ENCODE measurements at places on chromosomes 11 and 22. TPM values are rescaled to one million over a fixed set of nuclear protein-coding genes. Genes with fewer than 3 reads are reported as not detected.
A peak's percentile ranks its signal among the peaks of the same experiment; 100 is the strongest.

DNA sequence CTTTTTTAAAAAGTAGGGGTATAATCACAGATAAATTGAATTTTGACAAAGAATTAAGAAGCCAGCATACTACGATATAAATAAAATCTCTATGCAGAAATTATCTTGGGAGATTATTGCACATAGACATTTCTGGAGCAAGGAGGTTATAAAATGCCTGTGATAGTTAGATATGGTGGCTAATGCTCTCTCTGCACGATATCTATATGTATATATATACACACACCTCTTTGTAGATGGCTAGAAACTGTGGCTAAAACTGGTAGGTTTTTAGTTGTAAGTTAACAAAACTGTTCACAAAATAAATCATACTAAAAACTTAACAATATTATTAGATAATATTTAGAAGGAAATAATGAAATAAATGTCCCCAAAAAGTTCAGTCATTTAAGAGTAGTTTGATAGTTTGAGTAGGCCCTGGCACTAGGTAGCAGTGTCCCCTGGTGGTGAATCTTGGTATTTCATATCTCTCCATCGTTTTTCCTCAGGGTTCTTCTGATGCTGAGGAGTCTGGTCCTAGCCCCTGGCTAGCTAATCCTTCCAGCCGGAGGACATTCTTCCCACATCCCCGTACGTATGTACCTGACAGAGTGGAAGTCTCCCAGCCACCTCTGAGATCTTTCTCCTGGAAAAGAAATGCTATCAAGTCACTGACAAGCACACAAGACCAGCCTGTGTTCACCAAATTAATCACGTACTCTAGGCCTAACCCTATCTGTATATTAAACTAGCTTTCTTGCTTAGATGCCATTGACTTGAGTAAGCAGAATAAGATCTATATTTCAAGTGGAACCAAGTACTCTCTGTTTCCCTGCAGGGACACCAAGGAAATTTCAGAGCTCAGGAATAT is 32.2 kb downstream of the ART5 start:
- DNase-seq, result peak; percentile 11

GP1BB gene
- 6.2 TPM for polyA plus RNA-seq

MS4A15 gene
- polyA plus RNA-seq, result not detected

DNA sequence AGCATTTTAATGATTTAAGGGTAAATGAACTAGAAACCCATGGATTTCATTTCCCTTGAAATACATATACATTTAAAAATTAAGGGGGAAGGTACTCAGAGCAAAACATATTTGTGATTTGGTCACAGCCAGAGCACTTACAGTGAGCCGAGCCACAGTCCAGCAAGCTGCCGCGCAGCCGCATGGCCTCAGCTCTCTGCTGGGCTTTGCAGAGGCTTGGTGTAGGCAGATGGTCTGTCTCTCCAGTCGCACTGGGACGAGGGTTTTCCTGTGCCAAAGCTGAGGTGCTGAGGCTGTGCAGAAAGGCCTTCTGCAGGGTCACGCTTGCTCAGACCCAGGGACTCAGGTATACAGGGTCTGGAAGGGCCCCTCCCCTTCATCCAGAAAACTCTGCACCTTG is 367.3 kb downstream of the OPCML start:
- no peak for DNase-seq

DNA sequence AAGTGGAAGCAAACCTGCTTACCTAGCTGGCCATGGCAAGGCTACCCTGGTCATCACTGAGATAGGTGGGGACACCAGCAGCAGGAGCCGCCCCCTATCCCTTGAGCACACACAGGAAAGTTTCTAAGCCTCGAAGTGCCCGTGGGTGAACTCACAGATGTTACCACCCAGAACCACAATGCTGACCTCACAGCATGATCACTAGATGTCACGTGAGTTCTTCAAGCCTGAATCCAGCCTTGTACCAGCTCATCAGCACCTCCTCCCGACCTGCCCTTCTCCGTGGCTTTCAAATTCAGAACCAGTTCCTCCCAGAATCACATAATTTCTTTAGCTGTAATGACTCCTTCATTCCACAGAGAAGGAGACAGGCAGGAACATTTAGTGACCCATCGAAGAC is 24.7 kb upstream of the TIMP3 start:
- DNase-seq, result no peak

DDI1 gene
- polyA plus RNA-seq, result not detected

DNA sequence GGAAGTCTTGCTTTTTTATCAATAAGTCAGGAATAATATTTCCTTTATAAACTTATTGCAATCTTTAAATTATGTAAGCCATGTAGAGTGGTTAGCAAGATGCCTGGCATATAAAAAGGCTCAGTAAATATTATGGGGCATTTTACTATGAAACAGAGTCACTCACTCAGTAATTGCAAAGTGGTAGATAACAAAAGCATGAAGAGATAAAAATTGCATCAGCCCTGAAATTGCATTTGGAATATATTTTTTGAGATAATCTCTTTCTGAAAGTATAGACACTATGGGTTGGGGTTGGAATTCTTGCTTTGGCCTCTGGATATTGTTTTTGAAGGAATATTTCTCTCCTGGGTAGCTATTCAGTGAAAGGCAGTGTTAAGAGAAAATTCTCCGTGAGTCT is 188.6 kb downstream of the JRKL start:
- no peak for DNase-seq

DNA sequence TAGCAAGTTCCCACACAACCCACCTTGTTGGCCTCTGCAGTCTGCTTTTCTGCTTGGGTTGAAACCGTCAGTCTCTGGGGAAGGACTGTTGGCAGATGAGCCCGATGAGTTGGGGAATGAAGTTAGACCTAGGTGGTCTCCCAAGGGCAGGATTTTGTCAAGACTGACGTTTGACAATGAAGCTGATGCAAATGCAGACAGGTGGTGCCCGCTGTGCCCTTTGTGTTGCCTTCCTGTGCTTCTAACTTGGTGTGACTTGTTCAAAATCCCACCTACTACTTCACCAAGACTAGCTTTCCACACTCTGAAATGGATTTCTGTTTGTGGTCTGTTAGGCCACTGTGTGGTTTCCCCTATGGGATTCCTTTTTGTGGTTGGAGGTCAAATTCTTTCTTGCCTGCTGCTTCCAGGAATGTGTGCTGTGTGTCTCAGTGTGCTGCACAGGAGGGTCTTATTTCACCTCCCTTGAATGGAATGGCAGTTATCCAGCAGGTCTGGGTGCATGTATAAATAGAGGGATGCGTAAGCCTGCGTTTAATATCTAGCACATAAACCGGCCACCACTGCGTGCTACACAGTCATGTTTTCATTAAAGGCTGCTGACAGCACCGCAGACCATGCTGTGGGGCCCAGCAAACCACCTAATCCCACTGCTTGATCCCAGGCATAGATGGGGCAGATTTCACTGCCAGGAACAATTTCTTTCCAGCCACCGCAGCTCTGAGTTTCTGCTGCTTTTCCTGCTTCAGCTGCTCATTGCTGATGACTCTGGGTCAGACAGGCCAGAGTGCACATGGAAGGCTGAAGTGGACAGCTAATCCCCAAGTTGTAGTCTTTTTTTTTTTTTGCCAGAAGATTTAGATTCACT is 44.8 kb downstream of the ADAMTS8 start:
- DNase-seq, result no peak

Data from naive B cell (primary cell).